Vagina (tissue), 2 donors: ENCODE measurements at places on chromosomes 5 and 9.
A peak's percentile ranks its signal among the peaks of the same experiment; 100 is the strongest.

DNA sequence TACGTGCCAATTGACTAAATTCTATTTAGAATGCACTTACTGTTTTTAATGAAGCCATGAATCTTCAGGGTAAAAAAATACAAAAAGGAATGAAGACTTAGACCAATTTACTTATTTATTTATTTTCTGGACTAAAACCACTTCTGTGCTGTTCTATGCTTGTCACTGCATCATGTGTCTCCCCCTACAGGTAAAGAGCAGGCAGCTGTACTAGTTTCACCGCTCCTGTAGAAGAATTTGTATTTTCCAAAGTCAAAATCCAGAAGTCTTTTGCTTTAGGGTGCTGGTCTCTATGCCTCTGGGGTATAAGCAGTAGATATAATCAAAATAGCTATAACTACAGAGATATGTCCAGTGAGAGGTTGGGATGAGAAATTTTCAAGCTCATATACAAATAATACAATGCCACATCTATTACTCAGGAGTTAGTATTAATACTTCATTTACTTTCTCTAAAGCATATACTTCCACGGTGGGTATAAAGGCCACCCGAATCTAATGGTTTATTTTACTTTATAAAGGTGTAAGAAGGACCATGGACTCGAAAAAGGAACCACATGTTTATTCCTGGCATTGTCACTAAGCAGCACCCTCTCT, 591.5 kb downstream of the RAB3C start:
- no peak for DNase-seq

GRCh38 chr5:149489605-149490037, 61.6 kb downstream of the CSNK1A1 start:
- DNase-seq, result no peak

GRCh38 chr9:71144495-71144894, 23.1 kb upstream of the TRPM3 start:
- no peak for DNase-seq

DNA sequence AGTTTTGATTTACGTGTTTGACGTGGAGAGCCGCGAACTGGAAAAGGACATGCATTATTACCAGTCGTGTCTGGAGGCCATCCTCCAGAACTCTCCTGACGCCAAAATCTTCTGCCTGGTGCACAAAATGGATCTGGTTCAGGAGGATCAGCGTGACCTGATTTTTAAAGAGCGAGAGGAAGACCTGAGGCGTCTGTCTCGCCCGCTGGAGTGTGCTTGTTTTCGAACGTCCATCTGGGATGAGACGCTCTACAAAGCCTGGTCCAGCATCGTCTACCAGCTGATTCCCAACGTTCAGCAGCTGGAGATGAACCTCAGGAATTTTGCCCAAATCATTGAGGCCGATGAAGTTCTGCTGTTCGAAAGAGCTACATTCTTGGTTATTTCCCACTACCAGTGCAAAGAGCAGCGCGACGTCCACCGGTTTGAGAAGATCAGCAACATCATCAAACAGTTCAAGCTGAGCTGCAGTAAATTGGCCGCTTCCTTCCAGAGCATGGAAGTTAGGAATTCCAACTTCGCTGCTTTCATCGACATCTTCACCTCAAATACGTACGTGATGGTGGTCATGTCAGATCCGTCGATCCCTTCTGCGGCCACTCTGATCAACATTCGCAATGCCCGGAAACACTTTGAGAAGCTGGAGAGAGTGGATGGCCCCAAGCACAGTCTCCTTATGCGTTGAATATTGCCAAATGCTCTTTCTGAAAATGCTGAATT, 850 bp downstream of the RRAGA start:
- no peak for DNase-seq

GRCh38 chr5:144248015-144248414, 77.3 kb downstream of the KCTD16 start:
- DNase-seq, result no peak

- no peak for DNase-seq
Measured at GRCh38 chr9:132124800-132125199, 37.1 kb upstream of the NTNG2 start.

DNA sequence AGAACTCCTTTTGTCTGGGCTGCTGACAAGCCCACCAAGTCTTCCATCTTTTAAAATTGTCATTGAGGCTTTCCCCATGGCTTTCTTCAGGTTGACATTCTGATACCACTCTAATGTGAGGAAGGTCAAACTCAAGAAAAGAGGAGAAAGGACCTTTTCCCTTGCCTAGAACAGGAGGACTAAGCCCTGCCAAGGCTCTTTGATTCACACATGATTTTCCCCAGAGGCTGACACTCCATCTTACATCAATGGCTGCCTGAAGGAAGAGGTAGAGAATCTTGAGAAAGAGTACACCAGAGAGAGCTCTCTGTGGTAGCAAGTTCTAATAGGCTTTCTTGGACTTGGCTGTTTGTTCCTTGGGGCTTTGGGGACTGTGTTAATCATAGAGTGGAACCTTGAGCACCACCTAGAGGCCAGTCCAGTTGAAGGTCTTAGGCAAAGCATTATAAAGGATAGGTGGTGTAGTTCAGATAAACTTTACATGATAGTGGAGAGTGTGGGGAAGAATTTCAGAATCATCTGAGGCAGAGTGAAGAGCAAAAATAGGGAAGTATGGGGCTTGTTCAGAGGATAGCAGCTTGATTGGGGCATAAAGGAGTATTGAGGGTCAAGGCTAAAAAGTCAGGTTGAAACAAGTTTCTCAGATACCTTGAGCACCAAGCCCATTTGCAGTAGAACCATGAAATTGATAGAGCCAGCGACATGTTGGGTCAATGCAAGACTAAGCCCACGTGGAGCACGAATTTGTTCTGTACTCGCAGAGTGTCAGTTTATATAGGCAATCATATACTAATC, 36.7 kb downstream of the NDFIP1 start:
- DNase-seq, result no peak

DNA sequence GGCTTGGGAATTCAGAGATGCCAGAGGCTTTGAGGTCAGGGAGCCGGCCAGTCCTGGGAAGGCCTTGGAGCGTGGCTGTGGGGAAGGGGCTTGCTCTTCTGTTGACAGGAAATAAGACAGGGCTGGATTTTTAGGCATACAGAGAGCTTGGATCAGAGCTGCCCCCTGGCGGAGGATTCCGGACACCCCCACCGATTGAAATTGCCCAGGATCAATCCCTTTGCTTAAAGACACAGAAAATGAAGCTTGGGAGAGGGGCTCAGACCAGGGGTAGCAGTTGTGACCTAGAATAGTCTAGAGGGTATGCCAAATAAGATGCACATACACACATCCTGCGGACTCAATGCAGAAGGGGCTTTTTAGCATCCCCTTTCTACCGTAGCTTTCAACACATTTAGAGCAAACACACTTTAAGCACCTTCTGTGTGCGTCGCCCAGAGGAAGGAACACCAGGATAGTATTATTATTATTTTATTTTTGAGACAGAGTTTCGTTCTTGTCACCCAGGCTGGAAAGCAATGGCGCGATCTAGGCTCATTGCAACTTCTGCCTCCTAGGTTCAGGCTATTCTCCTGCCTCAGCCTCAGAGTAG, 1.7 kb upstream of the NTMT1 start:
- no peak for DNase-seq

DNA sequence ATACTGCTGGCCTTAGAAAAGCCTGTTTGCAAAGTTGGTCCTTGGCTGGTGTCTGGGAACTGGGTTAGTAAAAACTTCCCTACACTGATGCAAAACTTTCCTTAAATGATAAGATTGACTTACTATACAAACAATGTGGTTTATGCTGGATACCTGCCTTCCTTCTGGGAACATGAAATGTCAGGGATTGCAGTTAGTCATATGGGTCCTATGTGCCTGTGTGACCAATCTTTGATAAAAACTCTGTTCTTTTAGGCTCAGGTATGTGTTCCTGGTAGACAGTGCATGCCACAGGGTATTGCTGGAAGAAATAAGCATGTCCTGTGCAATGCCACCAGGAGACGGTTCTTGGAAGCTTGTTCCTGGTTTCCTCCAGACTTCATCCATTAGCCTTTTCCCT, 173.3 kb downstream of the RMI1 start:
- no peak for DNase-seq

DNA sequence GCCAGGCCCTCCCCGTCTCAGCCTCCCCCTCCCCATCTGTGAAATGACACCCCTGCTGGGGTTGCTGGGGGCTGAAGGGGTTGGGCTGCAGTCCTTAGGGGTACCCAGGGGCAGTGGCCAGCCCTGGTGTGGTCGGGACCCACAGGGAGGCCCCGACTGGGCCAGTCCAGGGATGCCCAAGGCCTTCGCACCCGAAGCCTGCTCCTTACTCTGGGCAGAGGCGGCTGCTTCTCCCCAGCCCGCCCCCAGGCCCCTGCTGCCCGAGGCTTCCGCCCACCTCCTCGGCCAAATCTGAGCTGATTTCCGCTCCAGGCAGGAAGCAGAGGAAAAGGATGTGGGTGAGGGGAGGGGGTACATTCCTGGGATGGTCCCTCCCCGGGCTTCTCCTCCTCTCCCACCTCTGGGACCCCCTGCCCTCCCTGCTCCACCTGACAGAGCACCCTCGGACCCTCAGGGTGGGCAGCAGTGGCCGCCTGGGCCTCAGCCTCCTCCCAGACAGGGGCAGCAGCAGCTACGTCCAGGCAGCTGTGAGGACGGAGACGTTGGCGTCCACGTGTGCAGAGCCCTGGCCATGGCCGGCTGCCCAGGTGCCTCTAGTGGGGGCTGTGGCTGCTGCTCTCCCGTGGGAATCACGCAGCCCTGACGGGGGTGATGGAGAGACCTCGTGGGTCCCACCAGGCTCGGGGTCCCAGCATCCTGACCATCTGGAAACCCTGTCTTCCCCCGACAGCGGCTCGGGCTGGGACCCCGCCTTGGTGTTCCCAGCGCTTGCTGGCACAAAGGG, 4.2 kb upstream of the NRARP start:
- no peak for DNase-seq

DNA sequence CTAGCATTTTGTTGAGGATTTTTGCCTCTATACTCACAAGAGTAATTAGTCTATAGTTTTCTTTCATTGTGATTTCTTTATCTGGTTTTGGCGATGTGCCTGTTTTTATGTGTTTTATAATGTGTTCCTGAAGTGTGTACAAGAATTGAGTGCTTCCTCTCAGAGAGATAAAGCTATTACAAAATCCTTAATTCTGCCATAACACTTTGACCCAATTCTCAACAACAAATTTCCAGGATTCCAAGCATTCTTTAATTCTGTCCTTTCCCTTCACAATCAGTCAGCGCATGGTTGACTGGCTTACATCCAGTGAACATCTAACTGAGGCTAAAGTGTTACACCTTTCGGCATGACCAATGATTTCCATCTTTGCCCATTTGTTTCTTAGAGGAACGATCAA, 282.9 kb upstream of the MVB12B start:
- no peak for DNase-seq

DNA sequence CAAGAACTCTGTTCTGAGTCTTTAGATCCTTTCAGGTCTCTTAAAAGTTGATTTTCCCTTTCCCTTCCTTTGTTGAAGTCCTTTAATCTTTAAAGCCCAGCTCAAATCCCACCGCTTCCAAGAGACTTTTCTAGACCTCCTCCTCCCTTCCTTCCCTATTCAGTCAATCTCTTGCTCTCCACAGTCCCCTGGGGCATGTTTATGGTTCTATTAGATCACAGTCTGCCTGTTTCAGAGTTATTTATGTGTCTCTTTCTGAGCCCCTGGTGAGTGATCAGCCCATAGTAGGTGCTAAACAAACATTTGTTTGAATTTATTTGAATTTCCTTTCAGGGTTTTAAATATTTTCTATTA, 7.2 kb upstream of the ARSI start:
- no peak for DNase-seq

GRCh38 chr9:5042661-5043178, 57.6 kb downstream of the JAK2 start:
- DNase-seq, result no peak

DNA sequence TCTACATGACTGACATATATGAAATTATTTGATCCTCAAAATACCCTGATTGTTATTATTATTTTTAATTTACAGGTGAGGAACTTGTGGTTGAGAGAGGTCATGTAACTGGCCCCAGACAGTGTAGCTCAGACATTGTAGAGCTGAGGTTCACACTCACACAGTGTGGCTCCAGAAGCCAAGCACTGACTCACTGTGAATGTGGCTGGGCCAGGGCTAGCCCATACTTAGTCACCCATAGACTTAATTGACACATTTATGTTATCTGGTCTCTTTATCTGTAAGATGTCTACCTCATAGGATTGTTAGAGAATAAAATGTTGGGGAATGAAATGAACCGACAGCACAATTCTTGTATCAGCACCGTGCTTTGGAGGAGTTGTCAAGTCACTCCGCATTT, 24.9 kb upstream of the CCDC112 start:
- DNase-seq, result no peak

GRCh38 chr9:91783876-91784672, 166.0 kb downstream of the ROR2 start:
- peak; percentile 94 for DNase-seq

- no peak for DNase-seq
Measured at GRCh38 chr5:43569236-43569746, 12.4 kb upstream of the PAIP1 start.

- no peak for DNase-seq
Measured at GRCh38 chr9:5552301-5552700, 42.0 kb downstream of the PDCD1LG2 start.

DNA sequence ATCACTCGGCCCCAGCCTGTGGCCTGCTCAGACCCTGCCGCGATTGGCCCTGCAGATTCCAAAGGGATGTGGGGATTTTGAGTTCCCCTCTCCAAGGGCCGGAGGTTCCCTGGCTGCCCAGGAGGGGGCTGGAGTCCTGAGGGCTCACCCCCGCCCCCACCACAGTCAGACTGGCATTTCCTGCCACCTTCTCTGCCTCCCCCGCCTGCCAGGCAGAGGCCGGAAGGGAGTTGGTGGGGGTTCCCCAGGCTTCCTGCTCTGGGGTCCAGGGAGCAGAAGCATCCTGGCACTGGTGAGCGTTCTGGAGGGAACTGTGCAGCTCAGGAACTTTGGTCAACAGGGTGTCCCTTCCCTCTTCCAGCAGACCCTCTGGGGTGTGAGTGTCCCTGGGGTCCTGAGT, 70.6 kb downstream of the RXRA start:
- no peak for DNase-seq

DNA sequence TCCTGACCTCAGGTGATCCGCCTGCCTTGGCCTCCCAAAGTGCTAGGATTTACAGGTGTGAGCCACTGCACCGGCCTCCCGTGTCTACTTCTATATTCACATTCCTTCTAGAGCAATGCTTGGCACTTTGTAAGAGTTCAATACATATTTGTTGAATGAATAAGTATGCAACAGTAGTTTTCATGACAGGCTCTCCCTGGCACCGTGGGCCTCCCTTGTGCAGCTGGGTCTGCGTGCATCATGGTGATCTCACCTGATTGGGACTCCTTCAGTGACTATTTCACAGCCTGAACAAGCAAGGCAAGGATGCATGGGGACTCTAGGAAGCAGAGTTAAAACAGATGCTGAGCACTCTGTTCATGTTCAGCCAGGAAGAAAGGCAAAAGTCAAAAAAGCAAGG, 6.8 kb upstream of the ZBTB34 start:
- DNase-seq, result peak; percentile 67

DNA sequence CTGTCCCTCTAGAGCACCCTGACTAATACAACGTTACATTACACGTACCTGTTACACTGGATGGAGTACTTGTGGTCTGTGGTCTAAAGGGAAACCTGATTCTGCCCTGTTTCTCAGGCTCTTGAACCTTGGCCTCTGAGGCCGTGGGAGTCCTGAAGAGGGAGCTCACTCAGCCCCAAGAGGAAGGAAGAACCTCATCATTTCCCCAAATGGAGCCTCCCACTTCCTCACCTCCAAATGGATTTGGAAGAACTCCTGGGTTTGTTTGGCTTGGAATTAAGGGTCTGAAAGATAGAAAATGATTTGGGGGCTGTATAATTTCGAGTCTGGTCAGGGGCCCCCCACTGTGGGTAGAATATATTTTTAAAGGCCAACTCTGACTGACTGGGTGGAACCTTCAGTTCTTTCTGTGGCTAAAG, 200.2 kb downstream of the SEMA6A start:
- DNase-seq, result no peak

GRCh38 chr5:142630927-142631539, 54.9 kb downstream of the FGF1 start:
- no peak for DNase-seq
